Thoracic aorta (tissue), 2 donors: ENCODE measurements at places on chromosomes 11 and 22. TPM values are rescaled to one million over a fixed set of nuclear protein-coding genes. Genes with fewer than 3 reads are reported as not detected.

Gene CCDC188
- not detected for total RNA-seq

Gene SULT4A1
- total RNA-seq = not detected

Gene BIK
- not detected for total RNA-seq

GRCh38 chr11:111088847-111089355 lies 156.6 kb upstream of the POU2AF2 start:
- DNase-seq = no peak

- DNase-seq = no peak
Observed at GRCh38 chr11:59900366-59901126, 22.0 kb downstream of the OOSP3 start.

GRCh38 chr11:103773537-103773936 lies 262.9 kb upstream of the DDI1 start:
- DNase-seq = no peak

- no peak for DNase-seq
Observed at GRCh38 chr11:69588270-69588669, 52.7 kb upstream of the CCND1 start.
